Activated naive CD4-positive, alpha-beta T cell (primary cell): ENCODE measurements at places on chromosomes 5 and 9.

DNA sequence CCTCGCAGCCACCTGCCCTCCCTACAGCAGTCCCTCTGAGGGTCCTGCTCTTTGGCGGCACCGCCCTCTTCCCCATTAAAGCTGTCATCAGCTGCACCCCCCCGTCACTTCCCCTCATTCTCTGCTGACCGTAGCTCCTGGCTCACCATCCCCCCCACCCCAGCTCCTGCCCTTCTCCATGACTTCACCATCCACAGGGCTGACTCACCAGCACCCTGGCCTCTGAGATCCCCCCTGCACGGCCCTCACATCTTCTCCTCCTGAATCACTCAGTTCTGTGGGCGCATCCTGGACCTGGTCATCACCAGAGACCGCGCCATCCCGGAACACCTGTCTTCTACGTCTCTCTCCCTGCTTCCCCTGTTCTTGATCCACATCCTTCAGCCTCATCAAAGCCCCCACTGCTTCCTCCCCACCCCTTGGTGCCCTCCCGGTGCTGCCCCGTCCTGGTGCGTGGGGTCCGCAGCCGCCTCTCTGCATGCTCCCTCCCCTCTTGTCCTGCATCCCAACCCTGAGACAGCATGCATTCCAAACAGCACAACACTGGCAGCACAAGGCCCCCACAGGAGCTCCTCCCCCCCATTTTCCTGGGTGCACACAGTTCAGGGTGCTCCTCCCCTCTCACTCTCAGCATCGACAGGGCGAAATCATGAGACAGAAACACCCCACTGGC lies 12.9 kb downstream of the FLT4 start:
- no peak for DNase-seq

GRCh38 chr9:133165452-133165730 lies 1.7 kb upstream of the GBGT1 start:
- DNase-seq, result no peak

GRCh38 chr9:82242285-82242963 lies 253.9 kb downstream of the SPATA31D1 start:
- no peak for DNase-seq

GRCh38 chr5:143497749-143498148 lies 94.3 kb upstream of the NR3C1 start:
- no peak for DNase-seq

- no peak for DNase-seq
Measured at GRCh38 chr5:142201471-142201887, 92.9 kb downstream of the NDFIP1 start.

DNA sequence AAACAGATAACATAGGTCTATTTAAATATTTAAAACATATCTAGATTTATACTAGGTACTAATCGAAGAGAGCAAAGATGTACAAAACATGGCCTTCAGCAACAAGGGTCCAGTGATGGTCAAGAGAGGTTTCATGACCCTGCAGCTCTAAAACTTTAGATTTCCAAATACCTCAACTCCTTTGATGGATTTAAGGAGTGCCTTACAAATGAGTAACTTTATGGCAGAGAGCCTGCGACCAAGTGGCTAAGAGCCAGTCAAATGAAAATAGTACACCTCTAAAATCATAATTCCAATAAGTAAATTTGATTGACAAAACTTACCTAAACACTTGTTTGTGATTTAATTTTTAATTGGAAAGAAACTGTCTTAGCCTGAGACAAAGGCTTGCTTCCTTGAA lies 4.7 kb upstream of the SH3RF2 start:
- no peak for DNase-seq

GRCh38 chr5:20230010-20230409 lies 242.0 kb upstream of the CDH18 start:
- no peak for DNase-seq

DNA sequence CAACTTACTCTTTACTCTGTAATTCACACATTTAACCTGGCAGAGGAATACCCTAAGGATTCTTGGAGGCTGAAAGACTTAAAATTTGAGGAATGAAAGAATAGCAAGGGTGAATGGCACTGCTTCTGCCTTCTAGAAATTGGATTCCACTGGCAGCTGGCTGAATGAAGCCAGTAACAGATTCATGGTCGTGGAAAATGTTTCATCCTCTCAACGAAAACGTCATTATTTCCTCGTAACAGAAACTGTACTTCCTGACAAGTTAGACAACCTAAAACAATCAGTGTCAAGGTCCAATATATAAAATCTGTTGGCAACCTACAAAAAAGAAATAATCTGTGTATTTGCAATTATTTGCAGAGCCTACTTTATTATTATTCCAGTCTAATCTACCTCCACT lies 39.7 kb downstream of the BNC2 start:
- no peak for DNase-seq

GRCh38 chr9:4425319-4426045 lies 64.8 kb upstream of the SLC1A1 start:
- no peak for DNase-seq

- DNase-seq, result no peak
Measured at GRCh38 chr9:136792321-136793085, 1.4 kb downstream of the TMEM141 start.
